Renal cortical epithelial cell (primary cell): ENCODE measurements at places on chromosomes 12 and 14.

- DNase-seq = no peak
These were observed 14.1 kb upstream of the ETV6 start for GRCh38 chr12:11635341-11635740.

- DNase-seq = no peak
These were observed 43.4 kb upstream of the CHST11 start for GRCh38 chr12:104413330-104413729.

- DNase-seq = no peak
These were observed 29.5 kb downstream of the PHETA1 start for GRCh38 chr12:111339321-111339938.

DNA sequence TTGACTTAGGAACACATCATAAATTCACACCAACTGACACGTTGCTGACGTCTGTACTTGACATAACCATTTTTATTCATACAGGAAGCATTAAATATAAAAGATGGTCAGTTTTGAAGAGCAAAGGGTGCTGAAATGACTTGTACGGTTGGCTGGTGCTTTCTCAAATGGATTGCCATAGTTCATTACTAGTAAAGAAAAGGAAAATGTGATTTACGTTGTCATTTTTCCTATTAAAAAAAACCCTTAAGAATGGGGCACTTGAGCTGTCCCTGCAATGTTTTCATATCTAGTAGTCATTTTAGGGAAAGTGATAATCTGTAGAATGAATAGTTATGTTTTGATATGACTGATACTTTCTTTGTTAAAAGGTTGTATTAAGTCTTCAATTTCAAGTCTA, 22.5 kb upstream of the MANSC4 start:
- no peak for DNase-seq

- no peak for DNase-seq
These were observed 317.7 kb upstream of the TBX3 start for GRCh38 chr12:115001571-115002180.

DNA sequence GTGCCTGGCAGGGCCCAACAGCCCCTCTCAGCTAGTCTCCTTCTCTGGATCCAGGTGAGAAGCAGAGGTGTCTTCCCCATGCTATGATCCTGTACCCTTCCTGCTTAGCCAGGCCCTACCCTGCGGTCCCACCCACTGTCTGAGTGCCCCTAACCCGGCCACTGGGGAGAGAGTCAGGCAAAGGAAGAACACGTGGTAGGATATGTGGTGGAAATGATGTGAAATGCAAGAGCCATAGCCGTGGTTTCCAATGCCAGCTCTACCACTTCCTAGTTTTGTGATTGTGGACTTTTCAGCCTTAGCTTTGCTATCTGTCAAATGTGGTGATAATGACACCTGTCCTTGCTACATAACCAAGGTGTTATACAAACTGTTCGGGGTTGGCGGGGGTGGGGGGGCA, 15.8 kb downstream of the KRT2 start:
- DNase-seq = no peak

GRCh38 chr12:131729254-131729955, 18.5 kb downstream of the SFSWAP start:
- DNase-seq = no peak

DNA sequence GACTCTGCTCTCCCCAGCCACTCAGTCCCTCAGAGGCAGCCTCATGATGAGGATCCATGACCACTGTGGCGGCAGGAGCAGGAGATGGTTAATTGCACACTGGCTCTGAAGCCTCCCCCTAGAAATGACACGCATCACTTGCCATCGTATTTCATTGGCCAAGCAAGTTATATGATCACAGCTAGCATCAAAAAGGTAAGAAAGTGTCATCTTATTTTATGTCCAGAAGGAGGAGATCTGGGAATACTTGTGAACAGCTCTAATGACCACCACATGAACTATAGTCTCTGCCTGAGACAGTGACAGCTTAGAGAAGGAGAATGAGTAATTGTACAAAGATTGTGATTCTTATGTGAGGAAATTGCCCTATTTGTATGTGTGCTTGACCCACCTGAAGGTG, 363.4 kb downstream of the NUAK1 start:
- DNase-seq = peak; percentile 36

GRCh38 chr14:103308717-103309616, 25.1 kb upstream of the EIF5 start:
- no peak for DNase-seq

DNA sequence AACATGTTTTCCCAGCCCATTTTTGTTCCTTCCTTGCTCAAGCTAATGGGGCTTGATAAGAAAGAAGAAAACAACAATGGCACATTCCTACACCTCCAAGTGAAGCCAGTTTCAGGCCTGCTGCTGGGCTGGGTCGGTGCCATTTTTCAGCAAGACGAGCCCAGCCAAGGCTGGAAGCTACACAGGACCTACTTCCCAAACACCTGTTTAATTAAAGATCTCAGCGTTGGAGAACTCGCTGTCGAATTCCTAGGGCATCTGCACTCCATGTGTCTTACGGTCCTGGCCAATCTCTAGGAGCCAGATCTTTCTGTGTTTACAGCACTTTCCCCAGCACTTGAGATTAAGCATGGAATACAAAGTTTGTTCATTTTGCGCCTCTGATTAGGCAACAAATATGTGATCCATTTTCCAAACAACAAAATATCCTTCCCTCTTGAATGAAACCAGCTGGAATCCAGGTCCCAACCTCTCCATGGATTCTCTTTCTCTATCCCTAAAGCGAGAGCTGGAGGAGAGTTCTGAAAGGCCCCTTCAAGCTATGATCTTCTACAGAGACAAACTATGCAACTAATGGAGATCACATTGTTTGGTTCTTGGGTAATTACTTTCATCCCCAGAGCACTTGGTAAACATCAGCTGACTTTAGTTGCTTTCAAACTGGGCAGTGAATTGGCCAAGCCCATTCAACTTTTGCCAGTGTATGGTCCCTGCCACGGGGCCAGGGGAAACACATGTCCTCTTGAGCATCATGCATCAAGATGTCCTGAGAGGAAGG, 34.3 kb upstream of the TC2N start:
- DNase-seq = no peak

GRCh38 chr12:116397148-116397547, 119.7 kb upstream of the MED13L start:
- no peak for DNase-seq

- DNase-seq = peak; percentile 1
These were observed 159.5 kb upstream of the GRIP1 start for GRCh38 chr12:66838366-66838765.

DNA sequence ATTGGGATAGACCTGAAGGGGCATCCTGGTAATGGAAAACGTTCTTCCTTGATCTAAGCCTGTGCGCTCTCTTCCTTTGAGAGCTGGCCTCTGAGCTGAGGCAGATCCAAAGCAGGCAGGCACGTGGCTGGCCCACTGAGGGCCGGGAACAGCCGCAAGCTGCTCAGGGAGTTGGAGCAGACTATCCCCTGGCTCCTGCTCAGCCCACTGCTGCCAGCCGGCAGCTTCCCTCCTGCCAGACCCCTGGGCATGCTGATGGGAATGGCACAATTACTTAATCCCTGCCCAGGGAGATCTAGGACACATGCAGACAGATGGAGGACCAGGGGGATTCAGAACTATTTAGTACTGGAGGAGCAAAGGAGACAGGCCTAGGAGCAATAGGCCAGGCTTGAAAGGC, 14.4 kb downstream of the NEUROD4 start:
- no peak for DNase-seq

GRCh38 chr14:59679872-59680271, 103.3 kb upstream of the CCDC175 start:
- peak; percentile 53 for DNase-seq

DNA sequence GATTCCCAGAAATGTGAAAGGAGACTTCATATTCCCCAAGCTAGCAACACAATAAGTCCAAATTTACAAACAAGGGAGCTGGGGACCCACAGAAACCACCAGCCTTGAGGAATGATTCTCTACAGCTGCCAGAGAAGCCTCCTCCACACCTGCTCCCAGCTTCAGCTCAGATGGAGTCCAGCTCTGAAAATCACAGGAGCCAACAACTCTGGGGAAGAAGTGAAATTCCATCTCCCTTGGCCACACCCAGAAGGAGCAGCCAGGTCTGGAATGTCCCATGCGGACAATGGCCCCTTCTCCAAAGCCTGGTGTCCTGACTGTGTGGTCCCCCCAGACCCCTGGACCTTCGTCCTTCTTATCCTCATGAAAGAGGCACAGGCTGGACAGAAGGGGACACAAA, 45.4 kb downstream of the SYNE3 start:
- DNase-seq = no peak

DNA sequence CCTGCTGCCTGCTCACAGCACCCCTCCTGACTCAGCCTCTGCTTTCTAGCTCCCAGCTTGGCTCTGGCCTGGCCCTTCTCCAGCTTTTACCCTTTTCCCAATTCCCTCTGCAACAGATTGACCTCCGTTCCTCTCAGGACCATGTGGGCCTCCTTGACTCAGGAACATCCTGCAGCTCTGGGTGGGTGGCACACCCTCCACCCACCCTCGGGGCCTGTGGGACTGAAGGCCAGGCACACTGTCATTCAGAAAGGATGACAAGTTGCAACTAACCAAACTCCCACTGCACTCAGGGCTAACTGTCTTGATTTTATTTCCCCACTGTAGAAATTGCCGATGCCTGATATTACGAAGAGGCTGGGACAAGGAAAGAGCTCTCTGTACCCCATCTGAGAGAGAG, 59.4 kb downstream of the HELB start:
- no peak for DNase-seq

GRCh38 chr14:102734436-102734835, 42.8 kb upstream of the TRAF3 start:
- DNase-seq = no peak

GRCh38 chr12:13144266-13144828, 40.9 kb upstream of the GSG1 start:
- no peak for DNase-seq

- peak; percentile 69 for DNase-seq
These were observed 861.1 kb downstream of the GALC start for GRCh38 chr14:87131879-87132278.

DNA sequence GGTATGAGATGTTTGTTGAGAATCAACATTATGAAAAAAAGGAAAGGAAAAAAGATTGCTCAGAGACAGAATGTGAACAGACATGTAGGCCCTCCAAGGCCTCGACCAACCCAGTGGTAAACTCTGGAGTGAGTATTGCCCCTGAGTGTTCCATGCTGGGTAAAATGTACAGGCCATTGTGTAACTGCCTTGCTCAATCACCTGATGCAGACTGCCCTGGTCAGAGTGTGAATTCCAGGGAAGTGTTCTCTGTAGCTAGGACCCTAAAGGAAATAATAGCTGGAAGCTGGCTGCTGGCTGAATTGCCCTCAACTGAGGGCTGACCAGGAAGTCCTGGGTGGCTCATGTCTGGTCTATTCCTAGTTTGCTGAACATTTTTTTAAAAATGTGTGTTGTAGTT, 1081.4 kb upstream of the LRFN5 start:
- peak; percentile 21 for DNase-seq

DNA sequence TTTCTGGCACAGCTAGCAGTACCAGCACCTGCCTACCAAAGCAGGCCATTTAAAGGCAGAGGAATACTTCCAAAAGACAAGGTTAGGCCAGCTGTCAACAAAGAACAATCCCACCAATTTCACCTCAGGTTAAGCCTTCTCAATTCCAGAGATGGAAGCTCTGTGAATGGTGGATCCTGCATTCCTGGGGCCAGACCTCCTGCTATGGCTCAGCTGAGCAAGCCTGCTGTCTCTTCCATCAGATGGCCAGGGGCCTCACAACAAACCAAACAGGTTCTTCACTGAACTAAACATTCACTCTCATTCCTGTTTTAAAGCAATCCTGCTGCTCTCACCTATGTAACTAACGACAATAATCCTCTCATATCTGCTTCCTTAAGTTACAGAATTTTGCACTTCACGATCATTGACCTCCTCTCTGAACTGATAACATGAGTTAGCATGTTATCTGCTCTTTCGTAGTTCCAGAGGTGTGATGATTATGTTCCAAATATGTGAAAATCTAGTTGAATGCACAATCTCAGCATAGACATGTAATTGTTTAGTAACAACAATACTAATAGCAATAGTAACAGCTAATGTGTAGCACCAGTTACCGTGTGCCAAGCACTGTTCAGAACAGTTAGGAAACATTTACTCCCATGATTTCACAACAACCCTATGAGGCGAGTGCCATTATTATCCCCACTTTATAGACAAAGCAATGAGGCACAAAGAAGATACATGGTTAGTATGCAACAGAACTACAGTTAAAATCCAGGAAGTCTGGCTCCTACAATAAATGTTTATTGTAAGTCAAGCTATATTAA, 73.2 kb downstream of the SLC2A13 start:
- DNase-seq = no peak

DNA sequence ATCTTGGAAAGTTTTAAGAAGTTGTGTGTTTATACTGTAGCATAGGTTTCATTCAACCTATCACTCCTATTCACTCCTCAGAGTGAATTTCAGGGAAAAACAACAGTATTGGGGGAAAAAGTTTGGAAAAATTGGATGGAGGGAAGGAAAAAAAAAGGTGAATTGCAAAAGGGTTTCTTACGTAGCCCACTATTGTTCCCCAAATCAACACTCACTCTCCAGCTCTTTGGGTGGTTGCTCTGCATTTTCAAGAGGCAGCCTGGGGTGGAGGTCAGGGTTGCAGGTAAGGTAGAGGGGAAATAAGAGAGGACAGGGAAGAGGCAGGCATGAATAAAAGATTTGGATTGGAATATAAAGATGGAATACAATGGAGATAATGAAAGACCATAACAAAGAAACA, 42.3 kb downstream of the BORCS5 start:
- DNase-seq = no peak

GRCh38 chr14:51116682-51117081, 21.8 kb upstream of the TRIM9 start:
- DNase-seq = no peak
